Type B pancreatic cell (in vitro differentiated cells): ENCODE measurements at places on chromosomes 6 and 20.

DNA sequence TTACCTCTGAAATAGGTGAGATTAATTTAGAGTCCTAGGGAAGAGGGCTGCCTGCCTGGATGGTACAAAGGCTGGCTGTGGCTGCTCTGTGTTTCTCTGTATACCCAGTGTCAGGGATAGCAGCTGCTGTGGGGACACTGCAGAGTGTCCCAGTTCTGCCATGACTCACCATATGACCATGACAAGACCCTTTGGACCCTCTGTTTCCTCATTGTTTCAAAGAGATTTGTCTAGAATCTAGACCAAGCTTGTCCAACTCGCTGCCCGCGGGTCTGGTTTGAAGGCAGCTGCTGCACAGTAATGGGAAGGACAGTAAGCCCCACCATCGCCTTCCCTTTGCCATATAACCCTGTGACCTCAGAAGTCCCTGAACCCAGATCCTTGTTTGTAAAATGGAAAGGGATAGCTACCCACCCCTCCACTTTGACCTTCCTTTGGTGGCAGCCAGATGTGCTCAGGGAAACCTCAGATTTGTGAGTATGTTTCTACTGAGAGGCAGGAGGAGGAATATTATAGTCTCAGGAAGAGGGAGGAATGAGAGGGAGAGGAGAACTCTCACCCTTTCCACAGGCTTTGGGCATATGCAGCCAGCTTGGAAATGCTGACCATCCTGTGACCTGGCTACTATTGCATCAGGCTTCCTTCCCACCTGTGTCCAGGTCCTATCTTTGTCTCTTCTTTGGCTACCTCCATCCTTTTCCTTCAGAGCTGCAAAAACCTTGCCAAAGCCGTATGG lies 14.0 kb downstream of the PLCG1 start:
- no peak overlapping the region for H3K27ac ChIP-seq
- H3K4me3 ChIP-seq = no peak overlapping the region
- DNase-seq = no peak
- H3K27me3 ChIP-seq = no peaks in the 10 kb centered on the region
- peaks cover 61% of the 10 kb centered on the region for H3K4me1 ChIP-seq
- H3K36me3 ChIP-seq = peaks cover 16% of the 10 kb centered on the region

DNA sequence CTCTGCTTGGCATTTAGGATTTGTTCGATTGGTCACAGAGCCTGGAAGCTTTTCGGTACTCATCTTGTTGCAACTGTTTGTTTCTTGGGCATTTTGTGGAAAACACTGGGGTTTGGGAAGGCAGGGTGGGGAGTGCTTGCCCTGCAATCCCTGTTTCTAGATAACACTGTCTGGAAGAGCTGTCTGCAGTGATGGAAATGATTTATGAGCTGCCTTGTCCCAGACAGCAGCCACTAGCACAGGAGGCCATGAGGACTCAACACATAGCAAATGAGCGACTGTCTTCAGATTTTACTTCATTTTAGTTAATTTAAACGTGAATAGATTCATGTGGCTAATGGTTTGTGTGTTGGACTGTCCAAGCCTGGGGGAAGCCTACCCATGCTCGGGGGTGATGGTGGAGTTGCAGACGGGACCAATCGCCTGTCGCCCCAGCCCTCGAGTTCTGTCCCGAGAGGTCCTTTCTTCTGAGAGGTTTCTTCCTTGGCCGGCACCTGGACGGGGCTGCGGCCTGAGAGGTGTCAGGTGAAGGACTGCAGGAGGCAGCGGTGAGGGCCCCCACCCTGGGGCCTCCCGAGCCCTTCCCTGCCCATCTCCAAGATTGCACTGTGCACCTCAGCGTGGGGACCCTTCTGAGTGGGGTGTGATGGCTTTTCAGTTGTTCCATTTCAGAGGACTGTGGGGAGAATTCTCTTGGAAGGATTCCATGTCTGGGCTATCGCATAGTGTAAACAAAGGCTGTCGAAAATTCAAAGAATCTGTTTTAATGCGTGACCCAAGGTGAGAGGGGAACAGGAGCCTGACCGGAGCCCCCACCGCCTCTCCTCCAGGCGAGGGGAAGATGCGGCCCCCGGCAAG lies 55.4 kb downstream of the SMOC2 start:
- H3K4me1 ChIP-seq = peaks cover 19% of the 10 kb centered on the region
- peaks cover 17% of the 10 kb centered on the region for H3K27me3 ChIP-seq
- H3K36me3 ChIP-seq = no peaks in the 10 kb centered on the region
- H3K4me3 ChIP-seq = no peak overlapping the region
- DNase-seq = no peak

GRCh38 chr6:88599571-88599970 lies 363.8 kb downstream of the RNGTT start:
- H3K4me3 ChIP-seq = no peak overlapping the region
- no peak overlapping the region for H3K27ac ChIP-seq
- no peaks in the 10 kb centered on the region for H3K36me3 ChIP-seq
- no peaks in the 10 kb centered on the region for H3K4me1 ChIP-seq
- H3K27me3 ChIP-seq = peaks cover 8% of the 10 kb centered on the region

DNA sequence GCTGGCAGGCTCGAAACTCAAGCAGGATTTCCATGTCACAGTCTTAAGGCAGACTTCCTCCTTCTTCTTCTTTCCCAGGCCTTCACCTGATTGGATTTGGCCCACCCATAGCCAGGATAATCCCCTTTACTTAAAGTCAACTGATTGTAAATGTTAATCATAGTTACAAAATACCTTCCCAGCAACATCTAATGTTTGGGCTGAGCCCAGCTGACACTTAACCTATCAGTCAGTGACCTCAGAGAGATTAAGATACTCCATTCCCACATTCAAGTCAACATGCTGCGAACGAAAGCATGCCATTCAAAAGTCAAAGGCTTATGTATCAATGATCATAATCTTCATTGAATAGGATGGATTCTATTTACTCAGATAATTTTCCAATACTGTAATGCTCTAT lies 16.0 kb downstream of the MAP7 start:
- no peaks in the 10 kb centered on the region for H3K27me3 ChIP-seq
- H3K4me3 ChIP-seq = no peak overlapping the region
- H3K4me1 ChIP-seq = no peaks in the 10 kb centered on the region
- no peaks in the 10 kb centered on the region for H3K36me3 ChIP-seq

DNA sequence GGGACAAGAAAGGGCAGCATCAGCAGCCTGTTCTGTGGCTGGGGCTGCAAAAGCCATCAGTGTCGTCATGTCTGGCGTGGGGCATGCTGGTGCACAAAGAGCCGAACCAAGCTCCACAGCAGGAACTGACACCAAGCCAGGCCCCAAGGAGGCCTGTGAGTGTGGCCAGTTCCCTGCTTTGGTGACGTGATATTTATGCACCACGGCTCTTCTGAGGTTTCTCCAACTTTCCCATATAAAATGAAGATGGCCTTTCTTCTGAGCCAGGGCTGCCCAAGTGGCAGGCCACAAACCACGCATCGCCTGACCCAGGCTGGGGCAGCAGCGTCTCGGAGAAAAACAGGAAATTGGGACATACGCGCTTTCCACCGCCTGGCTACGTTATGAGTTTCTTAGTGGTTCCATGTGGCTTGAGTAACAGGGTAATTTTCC lies 109.9 kb downstream of the RIN2 start:
- no peaks in the 10 kb centered on the region for H3K27me3 ChIP-seq
- no peak overlapping the region for H3K4me3 ChIP-seq

GRCh38 chr6:46014511-46015118 lies 1.0 kb downstream of the CLIC5 start:
- peaks cover 17% of the 10 kb centered on the region for H3K4me1 ChIP-seq
- H3K27me3 ChIP-seq = peaks cover 58% of the 10 kb centered on the region
- peaks cover 4% of the 10 kb centered on the region for H3K36me3 ChIP-seq
- peak overlapping the region; percentile 88 for H3K4me3 ChIP-seq
- peak overlapping the region; percentile 92 for H3K27ac ChIP-seq
- no peak for DNase-seq

- no peak overlapping the region for H3K27ac ChIP-seq
- peaks cover 5% of the 10 kb centered on the region for H3K36me3 ChIP-seq
- no peak for DNase-seq
- no peaks in the 10 kb centered on the region for H3K27me3 ChIP-seq
These were observed 125.3 kb upstream of the DST start for GRCh38 chr6:56767892-56768531.

DNA sequence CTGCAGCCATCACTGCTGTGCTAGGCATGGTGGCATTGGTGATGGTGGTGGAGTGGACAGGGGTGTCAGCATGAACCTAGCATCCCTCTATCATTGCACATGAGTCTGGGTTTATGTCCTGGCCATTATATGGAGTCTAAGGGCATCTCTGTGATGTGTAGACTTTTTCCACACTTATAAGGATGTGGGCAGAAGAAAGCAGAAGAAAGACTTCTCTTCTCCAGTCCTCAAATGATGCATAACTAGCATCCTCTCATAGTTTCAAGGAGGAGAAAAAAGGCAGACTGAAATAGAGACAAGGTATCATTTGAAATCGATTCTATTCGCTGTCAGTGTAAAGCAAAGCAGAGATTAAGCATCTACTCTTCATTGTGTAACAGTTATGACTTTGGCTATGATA lies 140.0 kb upstream of the ATXN1 start:
- H3K4me3 ChIP-seq = no peak overlapping the region
- H3K27ac ChIP-seq = no peak overlapping the region
- peaks cover 4% of the 10 kb centered on the region for H3K27me3 ChIP-seq
- DNase-seq = no peak
- H3K36me3 ChIP-seq = no peaks in the 10 kb centered on the region

GRCh38 chr6:64838726-64839125 lies 868.3 kb downstream of the EYS start:
- H3K27ac ChIP-seq = no peak overlapping the region
- H3K4me1 ChIP-seq = no peaks in the 10 kb centered on the region
- H3K4me3 ChIP-seq = no peak overlapping the region
- no peaks in the 10 kb centered on the region for H3K27me3 ChIP-seq
- H3K36me3 ChIP-seq = no peaks in the 10 kb centered on the region

- H3K36me3 ChIP-seq = no peaks in the 10 kb centered on the region
- H3K27ac ChIP-seq = no peak overlapping the region
- H3K27me3 ChIP-seq = no peaks in the 10 kb centered on the region
- H3K4me3 ChIP-seq = no peak overlapping the region
These were observed 294.2 kb upstream of the RSPO3 start for GRCh38 chr6:126824226-126824625.

- no peak overlapping the region for H3K4me3 ChIP-seq
- DNase-seq = no peak
- H3K27ac ChIP-seq = no peak overlapping the region
- no peaks in the 10 kb centered on the region for H3K27me3 ChIP-seq
- peaks cover 41% of the 10 kb centered on the region for H3K4me1 ChIP-seq
These were observed 211.3 kb downstream of the ARID1B start for GRCh38 chr6:156988276-156989158.
